Stimulated activated CD8-positive, alpha-beta memory T cell treated with anti-CD3 and anti-CD28 coated beads, Interleukin-12 subunit alpha, Interleukin-12 subunit beta, amount 100 ng/mL, for 1 hour (primary cell): ENCODE measurements at places on chromosomes 5 and 9.
A peak's percentile ranks its signal among the peaks of the same experiment; 100 is the strongest.

GRCh38 chr5:154260224-154260927, 69.8 kb downstream of the GALNT10 start:
- DNase-seq: no peak

DNA sequence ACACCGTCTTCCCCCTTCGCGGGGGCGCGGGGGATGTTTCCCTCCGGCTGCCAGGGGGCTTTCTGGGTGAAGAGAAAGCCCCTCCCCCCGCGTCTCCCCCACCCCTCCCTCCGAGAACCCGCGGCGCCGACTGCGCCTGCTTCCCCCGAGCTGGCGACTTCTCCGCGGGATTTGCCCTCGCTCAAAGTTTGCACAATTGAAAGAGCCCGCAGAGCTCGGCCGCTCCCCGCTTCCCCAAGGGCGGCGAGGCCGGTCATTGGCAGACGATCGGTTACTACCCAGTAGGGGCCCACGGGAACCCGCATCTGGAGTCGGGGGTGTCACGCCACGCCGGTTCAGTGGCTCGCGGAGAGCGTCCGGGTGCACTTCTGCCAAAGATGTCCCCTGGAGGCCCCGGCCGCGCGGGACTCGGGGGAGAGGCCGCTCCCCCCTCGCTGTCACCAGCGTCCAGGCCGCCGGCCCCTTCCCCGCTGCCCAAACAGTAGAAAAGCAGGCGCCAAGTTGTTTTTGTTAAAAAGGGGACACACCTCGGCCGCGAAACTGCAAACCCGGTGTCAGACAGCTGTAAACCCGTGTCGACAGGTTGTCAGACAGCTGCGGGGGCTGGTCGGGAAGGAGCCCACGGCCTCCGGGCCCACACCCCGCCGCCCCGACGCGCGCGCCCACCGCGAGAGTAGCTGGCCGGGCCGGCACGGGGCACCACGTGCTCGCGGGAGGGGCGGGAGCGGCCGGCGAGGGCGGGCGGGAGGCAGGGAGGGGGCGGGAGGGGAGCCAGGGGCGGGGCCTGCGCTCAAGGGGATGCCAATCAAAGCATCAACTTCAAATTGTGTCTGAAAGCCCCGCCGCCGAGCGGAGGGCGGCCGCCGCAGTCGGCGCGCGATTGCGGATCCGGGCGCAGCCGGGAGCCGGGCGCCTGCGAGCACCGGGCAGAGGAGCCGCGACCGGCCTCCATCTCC, at the start of gene IRX1:
IRX1 (plus strand) TSS at position 827 of the 956 bp plus-strand sequence. CDS start 274 bp downstream, outside the sequence.
- DNase-seq: no peak

DNA sequence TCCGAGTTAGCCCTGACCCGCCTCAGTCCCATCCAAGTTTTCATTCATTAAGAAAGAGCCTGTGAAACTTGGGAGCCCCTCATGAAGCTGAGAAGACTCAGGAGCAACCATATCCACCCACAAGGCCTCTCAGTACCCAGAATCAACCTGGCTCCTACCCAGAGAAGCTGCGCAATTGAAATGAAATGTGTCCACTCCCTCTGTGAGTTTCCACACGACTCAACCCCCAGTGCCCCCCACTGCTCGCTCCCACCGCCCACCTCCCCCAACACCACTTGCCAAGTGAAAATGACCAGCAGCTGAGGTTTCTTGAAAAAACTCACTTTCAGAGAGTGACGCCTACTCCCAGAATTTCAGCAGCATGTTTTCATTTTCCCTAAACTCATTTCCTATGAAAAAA, 104.6 kb downstream of the CDK5RAP2 start:
- DNase-seq: no peak

DNA sequence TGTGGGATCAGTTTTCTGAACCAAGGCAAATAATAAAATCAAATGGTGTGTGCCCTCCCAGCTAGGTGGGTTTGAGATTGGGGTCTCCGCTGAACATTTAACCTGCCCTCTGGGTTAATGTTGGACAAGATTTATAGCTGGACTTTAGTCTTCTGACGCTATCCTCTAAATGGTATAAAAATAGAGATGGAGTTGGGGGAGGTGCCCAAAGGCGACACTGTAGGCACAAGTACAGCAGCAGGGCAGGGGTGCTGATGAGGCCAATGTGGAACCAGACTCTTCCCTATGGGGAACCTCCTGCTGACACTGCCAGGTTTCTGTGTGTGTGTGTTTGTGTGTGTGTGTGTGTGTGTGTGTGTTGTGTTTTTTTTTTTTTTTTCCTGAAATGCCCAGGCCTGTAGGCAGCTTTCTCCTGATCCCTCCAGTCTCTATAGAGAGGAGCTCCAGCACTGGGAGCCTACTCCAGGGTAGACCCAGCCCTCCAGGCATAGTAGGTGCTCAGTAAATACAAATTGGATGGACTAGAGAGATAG, 37.9 kb downstream of the PCDH1 start:
- no peak for DNase-seq

DNA sequence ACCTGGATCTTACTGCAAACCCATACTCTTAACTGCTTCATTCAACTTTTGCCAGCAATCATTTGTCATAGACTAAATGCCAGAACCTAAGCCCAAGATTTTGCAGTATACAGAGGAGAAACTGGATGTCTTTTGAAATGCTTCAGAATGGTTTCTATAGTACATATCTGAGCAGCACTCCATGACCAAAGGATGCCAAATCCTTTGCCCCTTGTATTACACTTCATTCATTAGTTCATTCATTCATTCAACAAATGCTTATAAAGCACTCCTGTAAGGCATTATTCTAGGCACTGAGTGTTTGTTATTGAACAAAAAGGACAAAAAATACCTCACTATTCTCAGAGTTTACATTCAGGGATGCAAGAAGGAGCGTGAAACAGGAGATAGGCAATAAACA, 119.9 kb downstream of the SLC1A3 start:
- DNase-seq: no peak

GRCh38 chr5:17243287-17244063, 26.0 kb downstream of the BASP1 start:
- no peak for DNase-seq

DNA sequence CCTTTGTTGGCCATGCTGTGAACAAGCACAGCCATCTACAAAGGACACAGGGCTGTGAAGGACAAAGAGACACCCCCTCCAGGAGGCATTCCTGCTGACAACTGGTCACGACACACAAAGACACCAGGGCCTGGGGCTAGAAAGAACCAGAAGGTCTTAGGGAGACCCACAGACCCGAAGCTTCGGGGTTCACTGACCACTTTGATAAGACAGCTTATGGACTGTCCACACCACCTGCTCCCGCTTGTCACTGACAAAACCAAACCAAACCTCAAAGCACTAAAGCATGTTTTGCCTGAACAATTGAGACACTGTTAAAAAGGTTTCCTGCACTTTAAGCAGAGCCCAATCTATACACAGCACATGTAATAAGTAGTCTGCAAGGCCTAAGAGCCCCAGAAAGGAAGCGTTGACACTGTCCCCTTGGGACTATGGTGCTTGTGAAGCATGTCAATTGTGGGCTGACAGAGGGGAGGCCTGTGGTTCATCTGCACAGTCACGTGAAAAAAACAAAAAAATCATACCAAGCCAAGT, 185.0 kb downstream of the GAPVD1 start:
- DNase-seq: no peak

- no peak for DNase-seq
These were observed 47.1 kb upstream of the MATR3 start for GRCh38 chr5:139246394-139246793.

GRCh38 chr5:125967576-125967975, 455.6 kb upstream of the GRAMD2B start:
- no peak for DNase-seq

DNA sequence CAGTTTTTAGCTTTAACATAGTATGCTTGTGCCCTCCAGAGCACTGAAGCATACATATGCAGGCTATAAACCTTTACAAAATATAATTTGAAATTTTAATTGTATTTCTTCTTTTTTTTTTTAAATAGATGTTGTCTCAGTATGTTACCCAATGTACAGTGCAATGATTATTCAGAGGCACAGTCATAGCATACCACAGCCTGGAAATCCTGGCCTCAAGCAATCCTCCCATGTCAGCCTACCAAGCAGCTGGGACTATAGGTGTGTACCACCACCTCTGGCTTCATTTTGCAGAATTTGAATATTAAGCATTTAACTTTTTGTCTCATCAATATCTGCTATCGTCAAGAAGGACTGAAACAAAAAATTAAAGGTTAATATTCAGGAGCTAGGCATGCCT, 16.9 kb upstream of the ZNF782 start:
- DNase-seq: no peak

DNA sequence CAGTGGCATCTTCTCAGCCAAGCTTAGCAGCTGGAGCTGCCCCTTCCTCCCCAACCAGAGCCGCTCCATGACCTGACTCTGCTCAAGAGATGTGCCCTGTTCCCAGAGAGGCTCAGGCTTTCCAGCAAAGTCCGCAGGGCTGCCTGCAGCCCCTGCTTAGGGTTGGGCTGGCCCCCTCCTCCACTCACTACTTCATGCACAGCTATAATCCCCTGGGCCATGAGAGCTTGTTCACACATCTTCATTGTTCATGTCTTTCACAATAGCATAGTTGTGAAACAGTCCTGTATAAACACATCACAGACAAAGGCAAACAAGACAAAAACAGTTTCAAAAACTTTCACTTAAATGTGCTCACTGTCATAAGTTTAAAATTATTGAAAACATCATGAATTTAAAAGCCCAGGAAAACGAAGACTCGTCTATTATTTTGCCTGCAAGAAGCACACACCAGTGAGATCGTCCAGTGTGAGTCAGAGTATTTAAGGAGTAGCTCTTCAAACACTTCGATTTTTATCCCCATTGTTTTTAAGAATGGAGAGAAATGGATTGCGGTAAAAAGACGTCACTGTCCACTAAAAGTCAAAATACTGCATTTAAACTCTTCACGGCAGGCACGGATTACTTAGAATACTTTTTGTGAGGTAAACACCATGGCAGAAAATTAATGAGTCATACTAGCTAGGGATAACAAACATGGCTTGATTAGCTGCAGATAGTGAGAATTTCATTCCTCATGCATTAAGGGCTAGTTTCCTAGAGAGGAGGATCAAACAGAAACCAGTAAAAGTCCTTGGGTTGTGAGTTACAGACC, 40.7 kb upstream of the S1PR3 start:
- no peak for DNase-seq

- DNase-seq: no peak
These were observed 20.7 kb downstream of the CEMIP2 start for GRCh38 chr9:71747576-71747975.

DNA sequence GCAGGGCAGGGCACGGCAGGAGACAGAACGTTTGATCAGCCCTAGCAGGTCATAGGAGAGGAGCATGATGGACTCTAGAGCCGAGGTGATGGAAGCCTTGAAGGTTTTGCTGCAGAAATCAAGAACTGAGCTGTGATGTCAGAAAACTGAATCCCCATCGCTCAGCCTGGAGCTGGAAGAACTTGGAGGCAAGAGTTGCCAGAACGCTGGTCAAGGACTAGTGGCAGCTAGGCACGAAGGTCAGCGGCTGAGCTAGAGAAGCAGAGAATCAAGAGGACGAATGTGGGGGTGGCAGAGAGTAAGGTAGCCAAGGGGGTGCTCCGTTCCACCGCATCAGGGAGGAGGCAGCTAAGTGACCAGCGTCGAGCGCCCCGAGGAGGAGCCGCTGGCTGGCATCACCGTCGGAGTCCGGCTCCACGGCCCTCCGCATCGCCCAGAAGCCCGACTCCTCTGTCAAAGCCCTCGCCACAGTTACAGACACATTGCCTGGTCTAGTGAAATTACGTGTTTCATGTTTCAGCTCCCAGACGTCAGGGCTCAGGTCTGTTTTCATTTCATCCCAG, 1.2 kb upstream of the GALNT10 start:
- no peak for DNase-seq

GRCh38 chr9:26157411-26157810, 479.2 kb upstream of the TUSC1 start:
- no peak for DNase-seq

DNA sequence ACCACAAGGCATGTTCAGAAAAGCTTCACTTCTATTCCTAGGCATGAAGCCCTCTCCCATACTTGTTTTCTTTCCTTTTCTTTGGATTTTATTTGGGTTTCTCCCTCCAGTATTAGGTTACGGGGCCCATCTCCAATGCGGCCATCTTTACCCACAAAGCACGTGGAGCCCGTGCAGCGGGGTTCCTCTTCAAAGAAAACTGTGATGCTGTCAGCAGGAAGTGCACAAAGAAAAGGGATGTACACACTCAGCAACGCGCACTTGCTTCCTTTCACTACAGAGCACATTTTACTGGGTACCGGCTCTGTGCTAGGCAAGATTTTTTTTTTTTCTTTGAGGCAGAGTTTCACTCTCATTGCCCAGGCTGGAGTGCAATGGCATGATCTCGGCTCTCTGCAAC, 106.6 kb downstream of the COL23A1 start:
- DNase-seq: peak; percentile 16

- DNase-seq: no peak
These were observed 13.2 kb upstream of the S1PR3 start for GRCh38 chr9:88978034-88978433.

DNA sequence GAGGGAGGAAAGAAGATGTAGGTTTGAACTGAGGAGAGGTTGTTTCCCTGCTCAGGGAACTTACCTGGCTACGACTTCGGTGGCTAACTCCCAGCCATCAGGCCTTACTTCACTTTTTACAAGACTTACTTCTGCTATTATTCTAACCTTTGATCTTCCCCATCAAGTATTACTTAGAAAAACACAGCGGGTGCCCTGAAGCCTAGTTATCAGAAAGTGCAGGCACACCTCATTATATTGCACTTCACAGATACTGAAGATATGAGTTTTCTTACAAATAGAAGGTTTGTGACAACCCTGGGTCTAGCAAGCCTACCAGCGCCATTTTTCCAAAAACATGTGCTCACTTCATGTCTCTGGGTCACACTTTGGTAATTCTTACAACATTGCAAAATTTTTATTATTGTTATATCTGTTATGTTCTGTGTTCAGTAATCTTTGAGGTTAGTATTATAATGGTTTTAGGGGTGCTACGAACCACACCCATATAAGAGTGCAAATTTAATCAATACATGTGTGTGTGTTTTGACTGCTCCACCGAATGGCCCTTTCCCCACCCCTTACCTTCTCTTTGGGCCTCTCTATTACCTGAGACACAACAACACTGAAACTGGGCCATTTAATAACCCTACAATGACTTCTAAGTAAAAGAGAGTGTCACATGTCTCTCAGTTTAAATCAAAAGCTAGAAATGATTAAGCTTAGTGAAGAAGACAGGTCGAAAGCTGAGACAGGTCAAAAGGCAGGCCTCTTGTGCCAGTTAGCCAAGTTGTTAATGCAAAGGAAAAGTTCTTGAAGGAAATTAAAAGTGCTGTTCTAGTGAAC, 2102.7 kb upstream of the WWC1 start:
- DNase-seq: no peak

DNA sequence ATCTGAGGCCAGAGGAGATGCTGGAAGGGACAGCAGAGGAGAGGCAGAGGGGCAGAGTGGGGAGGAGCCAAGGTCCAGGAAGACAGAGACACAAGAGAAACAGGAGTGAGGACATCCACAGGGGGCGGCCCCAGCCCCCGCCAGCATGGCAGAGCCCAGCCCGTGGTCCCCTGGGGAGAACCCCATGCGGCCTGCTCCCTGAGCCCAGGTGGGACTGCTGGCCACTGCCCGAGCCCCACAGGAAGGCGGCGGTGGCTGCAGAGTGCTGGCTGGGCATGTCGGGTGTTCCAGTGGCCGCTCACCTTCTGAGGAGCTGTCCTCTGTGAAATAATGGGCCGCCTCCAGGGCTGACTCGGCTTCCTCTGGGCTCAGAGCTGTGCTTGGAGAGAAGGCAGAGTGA, 8.9 kb upstream of the MRNIP start:
- no peak for DNase-seq
